ENCODE measurements at places on chromosomes 2 and 18.

DNA sequence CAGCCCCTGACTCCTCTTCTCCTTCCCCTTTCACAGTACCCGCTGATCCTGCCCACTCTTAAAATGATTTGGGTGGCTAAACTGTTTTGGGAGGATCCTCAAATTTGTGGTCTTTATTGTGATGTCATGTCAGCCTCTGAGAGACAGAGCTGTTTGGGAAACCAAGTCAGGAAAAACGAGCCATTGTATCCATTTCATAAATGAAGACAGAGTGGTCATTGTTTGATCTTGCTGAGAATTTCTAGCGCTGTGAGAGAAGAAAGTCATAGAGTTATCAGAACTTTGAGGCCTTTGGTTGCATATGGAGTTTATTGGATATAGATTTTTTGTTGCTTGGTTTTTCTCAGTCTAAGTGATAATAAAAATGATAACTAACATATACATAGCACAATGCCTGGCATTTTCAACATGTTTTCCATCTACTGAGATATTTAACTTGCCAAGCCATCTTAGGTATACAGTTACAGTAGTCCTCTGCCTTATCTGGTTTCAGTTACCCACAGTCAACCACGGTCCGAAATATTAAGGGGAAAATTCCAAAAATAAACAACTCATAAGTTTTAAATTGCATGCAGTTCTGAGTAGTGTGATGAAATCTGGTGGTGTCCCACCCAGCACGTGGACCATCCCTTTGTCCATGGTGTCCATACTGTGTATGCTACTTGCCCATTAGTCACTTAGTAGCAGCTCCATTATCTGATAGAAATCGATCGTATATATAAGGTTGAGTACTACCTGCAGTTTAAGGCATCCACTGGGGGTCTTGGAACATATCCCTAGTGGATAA lies 105.0 kb upstream of the RASGRP3 start:
- DNase-seq: no peak

DNA sequence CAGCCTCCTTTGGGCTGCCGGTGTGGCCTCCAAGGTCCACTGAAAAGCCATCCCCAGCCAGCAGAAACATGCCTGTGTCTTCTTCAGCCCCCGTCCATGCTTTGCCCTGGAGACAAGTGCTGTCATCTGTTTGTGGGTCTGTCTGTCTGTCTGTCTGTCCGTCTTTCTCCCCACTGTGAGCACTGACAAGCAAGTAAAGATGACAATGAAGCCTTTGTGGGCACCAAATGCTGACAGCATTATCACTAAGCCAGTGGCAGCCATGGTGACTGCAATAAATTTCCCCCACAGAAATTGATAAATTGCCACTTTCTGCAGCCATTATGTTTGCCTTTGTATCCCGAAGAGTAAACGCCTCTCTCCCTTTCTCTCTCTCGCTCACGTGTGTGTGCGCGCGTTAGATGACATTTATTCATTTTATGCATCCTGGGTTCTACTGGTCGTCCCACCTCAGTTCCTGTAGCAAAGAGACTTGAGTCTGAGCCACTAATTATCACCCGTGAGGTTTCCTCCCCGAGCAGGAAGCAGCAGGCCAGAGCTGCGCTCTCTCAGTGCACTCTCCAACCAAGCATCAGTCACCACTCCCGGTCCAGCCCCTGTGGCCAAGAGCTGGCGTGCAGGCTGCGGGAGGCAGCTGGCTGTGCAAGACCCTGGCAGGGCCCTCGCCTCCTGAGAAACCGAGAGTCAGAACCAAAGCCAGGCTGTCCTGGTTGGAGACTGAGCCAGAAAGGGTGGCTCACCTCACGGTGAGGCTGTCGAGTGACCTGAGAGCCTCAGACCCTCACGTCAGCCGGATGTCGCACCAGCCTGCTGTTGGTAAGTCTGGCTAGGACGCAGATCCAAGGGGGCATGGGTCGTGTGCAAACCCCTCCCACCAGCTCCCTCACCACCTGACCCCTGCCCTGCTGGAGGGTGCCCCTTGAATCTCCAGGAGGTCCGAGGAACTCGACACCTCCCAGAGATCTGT lies 6.9 kb downstream of the STEAP3 start:
- DNase-seq: no peak

DNA sequence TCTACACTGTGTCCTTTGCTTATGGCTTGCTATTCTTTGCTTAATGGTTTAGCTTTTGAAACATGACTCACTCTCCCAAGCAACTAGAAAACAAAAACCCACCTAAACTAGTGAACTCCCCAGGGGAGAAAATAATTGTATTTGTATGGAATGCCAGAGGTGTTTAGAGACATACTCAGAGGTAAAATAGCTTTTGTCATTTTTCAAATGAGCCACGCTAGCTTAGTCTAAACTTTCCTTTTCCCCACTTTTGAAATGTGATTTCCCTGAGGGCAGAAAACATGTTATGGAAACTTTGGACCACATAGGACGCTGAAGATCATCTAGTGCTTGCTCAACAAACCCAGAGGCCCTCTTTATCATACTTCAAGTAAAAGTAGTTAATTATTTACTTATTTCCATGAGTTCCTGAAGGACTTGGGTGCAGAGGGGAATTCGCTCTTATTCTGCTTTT lies 16.5 kb upstream of the CYTIP start:
- DNase-seq: peak; percentile 21

DNA sequence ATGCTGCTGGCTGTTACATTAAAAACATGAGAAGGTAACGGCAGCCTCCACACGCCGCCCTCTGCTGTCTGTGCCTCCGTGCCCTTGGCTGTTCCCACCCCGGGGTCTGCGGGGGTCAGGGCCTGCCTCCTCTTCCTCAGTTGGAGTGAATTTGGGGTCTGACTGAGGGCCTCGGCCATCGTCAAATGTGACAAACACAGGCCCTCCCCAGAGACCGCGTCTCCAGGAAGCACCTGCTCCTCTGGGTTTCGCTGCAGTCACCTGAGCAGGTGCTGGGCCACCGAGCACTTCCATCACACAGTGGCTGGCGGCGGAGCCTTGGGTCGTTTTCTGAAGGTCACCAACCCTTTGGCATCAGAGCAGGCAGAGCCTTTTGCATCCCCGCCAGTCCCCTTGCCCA lies 70.9 kb downstream of the NFATC1 start:
- no peak for DNase-seq

GRCh38 chr18:58100154-58100553 lies 56.1 kb downstream of the NEDD4L start:
- no peak for DNase-seq

DNA sequence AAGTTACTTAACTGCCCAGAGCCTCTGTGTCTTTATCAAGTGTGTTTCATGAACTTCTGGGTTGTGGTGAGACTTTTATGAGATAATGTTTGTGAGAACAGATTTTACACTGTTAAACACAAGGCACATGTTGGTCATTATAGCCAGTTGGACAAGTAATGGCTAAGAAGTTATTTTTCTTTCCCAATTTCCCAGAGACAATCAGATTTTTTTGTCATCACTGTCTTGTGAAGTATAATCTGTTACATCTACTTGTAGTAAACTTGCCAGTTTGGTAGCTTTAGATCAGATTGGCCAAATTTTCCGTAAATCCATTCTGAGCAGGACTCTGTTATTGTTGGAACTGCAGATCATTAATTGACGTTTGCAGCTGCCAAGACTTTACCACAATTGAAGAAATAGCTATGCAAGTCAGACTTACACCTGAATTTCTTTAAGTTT lies 838.8 kb downstream of the SLC4A3 start:
- no peak for DNase-seq

DNA sequence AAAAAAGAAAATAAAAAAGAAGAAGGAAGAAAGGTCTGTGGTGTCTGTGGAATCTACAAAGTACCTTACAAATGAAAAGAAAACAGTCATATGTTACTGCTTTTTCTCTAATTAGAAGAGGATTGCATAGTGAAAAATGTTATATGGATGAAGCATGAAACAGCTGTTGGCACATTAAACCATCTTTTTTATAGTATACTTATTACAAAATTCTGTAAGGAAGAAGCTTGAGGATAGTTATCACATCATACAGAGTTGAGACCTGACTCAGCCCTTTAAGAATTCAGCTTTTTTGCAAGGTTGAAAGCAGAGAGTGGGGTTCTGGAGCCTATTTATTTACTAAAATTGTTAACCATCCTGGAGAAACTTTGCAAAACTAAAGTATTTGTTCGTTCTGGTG lies 222.7 kb downstream of the PHLPP1 start:
- DNase-seq: no peak

DNA sequence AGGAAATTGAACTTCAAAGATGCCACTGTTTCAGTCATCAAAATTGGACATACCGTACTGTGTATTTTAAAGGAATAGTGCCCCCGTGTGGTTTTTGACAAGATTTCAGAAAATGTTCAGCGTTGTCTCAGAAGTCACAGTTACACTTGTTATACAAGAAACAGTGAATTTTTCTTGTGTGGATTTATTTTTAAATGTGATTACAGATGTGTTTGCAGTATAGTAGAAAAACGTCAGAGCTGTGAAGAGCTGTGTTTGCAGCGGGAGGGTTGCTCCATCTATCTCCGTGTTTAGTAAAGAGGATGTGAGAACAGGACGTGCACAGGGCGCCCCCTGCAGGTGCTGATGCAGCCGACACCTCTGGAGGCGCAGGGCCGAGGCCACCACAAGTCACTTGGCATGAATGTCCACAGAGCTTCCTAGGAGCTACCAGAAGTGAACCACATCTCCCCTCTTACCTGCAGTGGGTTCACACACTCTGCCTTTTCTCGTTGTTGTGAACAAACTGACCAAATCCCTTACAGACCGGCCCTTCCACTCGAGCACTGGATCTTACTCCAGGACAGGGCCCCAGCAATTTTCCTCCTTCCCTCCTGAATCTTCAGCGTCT lies 73.1 kb downstream of the CACNB4 start:
- DNase-seq: peak; percentile 75

GRCh38 chr18:21548647-21549046 lies 51.9 kb downstream of the ESCO1 start:
- no peak for DNase-seq

DNA sequence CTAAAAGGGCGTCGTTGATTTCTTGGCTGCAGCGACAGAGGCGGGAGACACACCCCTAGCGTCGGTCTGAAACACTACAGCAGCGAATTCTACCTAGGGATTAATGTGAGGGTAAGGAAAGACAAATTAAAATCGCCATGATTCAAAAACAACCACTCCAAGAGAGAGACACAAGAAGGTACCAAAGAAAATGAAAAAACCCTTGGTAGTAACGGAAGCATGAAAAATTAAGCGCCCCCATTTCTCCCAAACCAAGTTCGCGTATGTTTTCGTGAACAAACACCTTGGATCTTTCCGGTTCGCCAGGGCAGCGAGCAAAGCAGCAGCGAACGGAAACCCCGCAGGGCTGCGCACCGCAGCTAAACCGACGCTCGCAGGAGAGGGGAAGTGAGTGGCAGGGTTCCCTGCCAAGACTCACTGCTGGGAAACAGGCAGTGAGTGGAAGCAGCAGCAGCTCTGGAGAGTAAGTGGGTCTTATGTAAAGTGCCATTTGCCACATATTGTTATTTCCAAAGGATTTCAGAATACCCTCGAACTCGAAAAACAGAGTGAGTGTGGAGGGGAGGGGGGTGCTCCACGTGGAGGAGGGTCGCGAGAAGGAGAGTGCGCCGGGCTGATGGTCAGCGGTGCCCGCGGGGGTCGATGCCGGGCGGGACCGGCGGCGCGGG lies 1.0 kb downstream of the PPP3R1 start:
- DNase-seq: peak; percentile 83

- DNase-seq: peak; percentile 67
These were observed 223.7 kb downstream of the CYP26B1 start for GRCh38 chr2:71923887-71924533.

- DNase-seq: peak; percentile 83
These were observed 423.7 kb downstream of the METTL4 start for GRCh38 chr18:2147476-2148230.

GRCh38 chr18:10985689-10986088 lies 163.7 kb downstream of the PIEZO2 start:
- no peak for DNase-seq

DNA sequence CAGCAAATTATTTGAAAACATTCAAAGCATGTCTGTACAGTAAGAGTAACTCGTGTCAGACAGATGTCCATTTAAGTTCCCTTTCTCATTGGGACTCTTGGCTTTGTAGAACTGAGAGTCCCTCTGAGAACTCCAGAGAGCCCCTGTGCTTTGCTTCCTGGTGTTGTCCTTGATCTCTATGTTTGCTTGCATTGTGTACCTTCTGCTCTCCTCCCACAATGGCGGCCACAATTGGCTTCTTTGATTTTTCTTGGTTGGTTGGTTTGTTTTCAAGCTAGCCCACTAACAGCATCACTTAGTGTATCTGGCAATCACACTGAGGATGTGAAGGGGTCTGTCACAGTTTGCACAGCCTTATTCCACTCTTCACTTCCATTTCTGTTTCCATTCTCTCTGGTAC lies 15.1 kb downstream of the ASB18 start:
- no peak for DNase-seq

- peak; percentile 86 for DNase-seq
These were observed 73.6 kb downstream of the NPAS2 start for GRCh38 chr2:100893392-100894104.

GRCh38 chr2:99984799-99985515 lies 157.4 kb downstream of the AFF3 start:
- DNase-seq: no peak

DNA sequence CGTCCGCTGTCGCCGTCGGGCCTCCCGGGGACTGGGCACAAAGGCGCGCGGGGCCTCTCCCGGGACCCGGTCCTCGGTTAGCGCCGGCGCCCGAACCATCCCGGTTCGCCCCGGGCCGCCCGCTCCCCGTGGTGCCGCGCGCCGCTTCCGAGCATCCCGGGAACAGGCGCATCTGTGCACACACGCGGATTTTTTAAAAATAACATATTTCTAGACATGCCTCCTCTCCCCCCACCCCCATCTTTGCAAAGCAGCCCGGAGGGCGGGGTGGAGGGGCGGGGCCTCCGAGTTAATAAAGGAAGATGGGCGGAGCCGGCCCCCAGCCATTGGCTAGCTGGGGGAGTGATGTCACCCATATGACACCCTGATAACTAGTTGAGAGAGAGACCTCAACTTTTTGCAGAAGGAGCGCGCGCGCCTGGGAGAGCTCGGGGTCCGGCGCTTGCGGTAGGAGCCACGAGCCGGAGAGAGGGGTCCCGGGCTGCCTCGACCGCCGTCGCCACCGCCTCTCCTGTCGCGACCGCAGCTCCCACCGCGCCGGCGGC lies at the start of gene SOX11:
Gene SOX11, plus strand, starts transcription at position 400 of the 545 bp plus-strand sequence. CDS start 338 bp downstream, outside the sequence.
- DNase-seq: peak; percentile 76

GRCh38 chr2:108414945-108415344 lies 34.1 kb upstream of the GCC2 start:
- no peak for DNase-seq

- no peak for DNase-seq
These were observed 190.1 kb downstream of the RAD51AP2 start for GRCh38 chr2:17328161-17328560.

DNA sequence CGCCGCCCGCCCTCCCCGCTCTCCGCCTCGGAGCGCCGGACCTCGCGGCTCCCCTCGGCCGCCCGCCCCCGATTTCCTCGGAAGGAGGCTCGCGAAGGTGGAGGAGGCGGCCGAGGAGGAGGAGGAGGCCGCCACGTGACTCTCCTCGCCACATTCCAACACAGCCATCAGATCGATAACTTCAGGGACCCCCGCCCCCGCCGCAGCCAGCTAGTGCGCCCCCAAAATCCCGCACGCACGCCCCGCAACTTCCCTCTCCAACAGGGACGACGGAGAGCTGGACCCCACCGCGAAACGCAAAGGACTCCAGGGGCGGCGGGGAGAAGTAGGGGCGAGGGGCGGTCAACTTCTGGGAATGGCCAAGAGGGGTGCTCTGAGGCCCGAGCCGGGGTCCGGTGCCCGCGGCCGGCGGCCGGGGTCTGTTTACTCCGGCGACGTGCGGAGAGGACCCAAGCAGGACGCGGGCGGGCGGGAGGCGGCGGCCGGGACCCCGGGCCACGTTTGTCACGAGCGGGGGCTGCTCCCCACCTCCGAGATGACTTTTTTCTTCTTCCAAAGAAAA lies 2.0 kb downstream of the ZNF521 start:
- DNase-seq: no peak
